ENCODE measurements at places on chromosomes 12 and 14. TPM values are rescaled to one million over a fixed set of nuclear protein-coding genes. Genes with fewer than 3 reads are reported as not detected.

EEF1AKMT3 gene
- total RNA-seq = 11.6 TPM

KRT83 gene
- not detected for total RNA-seq

SLC25A47 gene
- not detected for total RNA-seq

HOXC13 gene
- total RNA-seq = not detected

LALBA gene
- not detected for total RNA-seq

RITA1 gene
- 20.9 TPM for total RNA-seq

FBRSL1 gene
- total RNA-seq = 36.6 TPM

CALCOCO1 gene
- total RNA-seq = 85.2 TPM

DNA sequence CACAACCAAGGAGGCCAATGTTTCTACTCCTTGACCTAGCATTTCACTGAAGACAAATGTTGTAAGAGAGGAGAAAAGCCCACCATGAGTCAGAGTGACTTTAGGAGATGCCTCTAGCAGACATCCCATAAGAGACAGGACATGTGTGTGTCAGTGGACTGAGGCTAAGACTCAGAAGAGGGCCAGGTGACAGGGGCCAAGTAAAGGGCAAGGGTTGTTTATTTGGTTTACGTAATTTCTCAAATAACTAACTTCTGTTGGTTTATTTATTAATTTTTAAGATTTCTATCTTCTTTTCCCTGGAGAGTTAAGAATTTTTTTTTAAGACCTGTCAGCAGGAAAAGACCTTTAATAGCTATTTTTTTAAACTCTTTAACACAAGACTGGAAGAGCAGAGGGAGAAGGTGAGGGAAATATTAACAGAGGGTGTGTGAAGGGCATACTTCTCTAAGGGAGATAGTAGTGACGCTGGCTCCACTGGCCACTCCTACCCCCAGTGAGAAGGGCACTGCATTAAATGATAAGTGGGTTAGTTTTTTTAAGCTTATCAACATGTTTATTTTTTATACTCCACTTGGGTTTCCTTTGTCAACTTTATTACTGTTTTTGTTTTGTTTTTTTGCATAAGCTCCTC lies 3.4 kb downstream of the PNP start:
- no peak for DNase-seq
- no peak overlapping the region for H3K4me3 ChIP-seq
- no peak overlapping the region for H3K27ac ChIP-seq
- peaks cover 13% of the 10 kb centered on the region for H3K4me1 ChIP-seq

DNA sequence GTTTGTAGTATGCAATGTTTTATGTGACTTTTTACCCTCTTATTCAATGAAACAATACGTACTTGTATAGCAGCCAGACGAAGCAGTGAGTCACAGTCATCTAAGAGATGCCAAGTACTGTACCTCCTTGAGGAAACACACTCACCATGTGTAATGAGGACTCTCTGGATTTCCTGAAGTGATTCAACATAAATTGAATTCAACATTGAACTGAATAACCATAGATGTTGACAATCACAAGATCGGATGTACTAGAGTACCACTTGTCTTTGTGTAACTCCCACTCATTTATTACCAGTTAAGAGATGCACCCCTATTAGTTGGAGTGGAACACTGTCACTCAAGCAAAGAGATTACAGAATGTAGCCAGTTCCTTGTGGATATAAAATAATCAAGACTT lies 175.2 kb upstream of the HMGA2 start:
- H3K4me1 ChIP-seq = peaks cover 21% of the 10 kb centered on the region
- no peaks in the 10 kb centered on the region for H3K36me3 ChIP-seq
- H3K4me3 ChIP-seq = no peak overlapping the region
- peak overlapping the region; percentile 96 for H3K27ac ChIP-seq

- H3K4me1 ChIP-seq = peaks cover 48% of the 10 kb centered on the region
- no peak for DNase-seq
- peak overlapping the region; percentile 67 for H3K27ac ChIP-seq
- peak overlapping the region; percentile 83 for H3K4me3 ChIP-seq
Measured at GRCh38 chr12:122979001-122979907, 1.2 kb upstream of the ARL6IP4 start.

- H3K4me1 ChIP-seq = peaks cover 25% of the 10 kb centered on the region
- DNase-seq = peak; percentile 32
- H3K27me3 ChIP-seq = no peaks in the 10 kb centered on the region
- peak within 1 kb of the TSS; percentile 70 for H3K4me3 ChIP-seq
- H3K36me3 ChIP-seq = no peaks in the 10 kb centered on the region
Measured at GRCh38 chr12:48817873-48818830, at the start of gene CACNB3. CACNB3 (plus strand) TSS chr12:48818496; CDS start chr12:48818930, 434 bp downstream.

GRCh38 chr12:90979951-90980350 lies 24.8 kb downstream of the EPYC start:
- DNase-seq = no peak
- no peak overlapping the region for H3K27ac ChIP-seq
- H3K4me3 ChIP-seq = no peak overlapping the region
- H3K36me3 ChIP-seq = no peaks in the 10 kb centered on the region

- no peak overlapping the region for H3K27ac ChIP-seq
- H3K27me3 ChIP-seq = no peaks in the 10 kb centered on the region
- no peak overlapping the region for H3K4me3 ChIP-seq
- H3K4me1 ChIP-seq = no peaks in the 10 kb centered on the region
- DNase-seq = no peak
- H3K36me3 ChIP-seq = no peaks in the 10 kb centered on the region
Measured at GRCh38 chr12:71010143-71010479, 89.6 kb upstream of the PTPRR start.

- no peak for DNase-seq
- H3K4me1 ChIP-seq = no peaks in the 10 kb centered on the region
- H3K27me3 ChIP-seq = peaks cover 35% of the 10 kb centered on the region
Measured at GRCh38 chr14:67515386-67516079, 17.6 kb upstream of the PLEKHH1 start.

- H3K27me3 ChIP-seq = peaks cover 40% of the 10 kb centered on the region
- H3K4me1 ChIP-seq = peaks cover 5% of the 10 kb centered on the region
- H3K4me3 ChIP-seq = no peak overlapping the region
- H3K27ac ChIP-seq = no peak overlapping the region
Measured at GRCh38 chr12:455821-456220, 3.9 kb upstream of the B4GALNT3 start.

GRCh38 chr12:113405694-113406093 lies 2.0 kb upstream of the SDS start:
- DNase-seq = no peak
- no peaks in the 10 kb centered on the region for H3K4me1 ChIP-seq
- no peaks in the 10 kb centered on the region for H3K27me3 ChIP-seq
- no peak overlapping the region for H3K27ac ChIP-seq
- no peaks in the 10 kb centered on the region for H3K36me3 ChIP-seq

DNA sequence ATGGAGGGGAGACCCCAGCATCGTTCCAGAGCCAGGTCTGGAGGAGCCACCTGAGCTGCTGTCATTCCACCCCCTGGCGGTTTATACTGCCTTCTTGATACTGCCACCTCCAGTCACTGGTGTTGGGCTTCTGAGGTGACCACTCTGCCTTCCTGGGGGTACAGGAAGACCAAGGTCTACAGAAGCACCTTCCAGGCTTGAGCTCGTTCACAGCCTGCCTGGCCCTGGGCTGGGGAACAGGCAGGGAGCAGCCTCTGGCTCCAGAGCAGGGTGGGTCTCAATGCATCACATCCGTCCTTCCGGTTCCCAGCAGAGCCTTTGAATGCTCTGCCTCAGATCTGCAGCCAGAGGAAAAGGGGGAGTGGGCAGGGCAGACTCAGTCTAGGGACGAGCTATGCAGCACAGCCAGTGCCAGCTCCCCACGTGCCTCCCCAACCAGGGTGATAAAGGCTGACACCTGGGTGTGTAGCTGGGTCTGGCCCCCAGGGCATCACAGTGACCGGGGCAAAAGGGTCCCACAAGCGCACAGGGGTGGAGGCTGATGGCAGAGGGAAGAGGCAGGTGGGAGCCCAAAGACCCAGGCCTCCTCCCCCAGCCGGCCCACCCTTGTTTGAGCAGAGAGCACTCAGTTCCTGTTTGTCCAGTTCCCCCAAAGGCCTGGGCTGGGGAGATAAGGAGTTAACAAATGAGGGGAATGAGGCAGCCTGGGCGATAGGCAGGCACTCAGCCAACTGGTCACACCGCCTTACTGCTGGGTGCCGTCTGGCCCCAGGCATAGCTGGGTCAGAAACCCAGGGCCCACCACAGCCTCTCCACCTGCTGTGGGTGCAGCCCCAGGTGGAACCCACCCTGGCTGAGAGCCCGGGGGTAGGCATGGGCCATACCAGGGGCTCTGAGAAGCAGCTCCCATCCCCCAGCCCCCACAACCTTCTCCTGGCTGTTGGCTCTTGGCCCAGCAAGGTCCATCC lies 17.1 kb downstream of the DEGS2 start:
- DNase-seq = no peak
- H3K4me1 ChIP-seq = no peaks in the 10 kb centered on the region
- H3K4me3 ChIP-seq = no peak overlapping the region
- H3K27me3 ChIP-seq = no peaks in the 10 kb centered on the region
- no peak overlapping the region for H3K27ac ChIP-seq

DNA sequence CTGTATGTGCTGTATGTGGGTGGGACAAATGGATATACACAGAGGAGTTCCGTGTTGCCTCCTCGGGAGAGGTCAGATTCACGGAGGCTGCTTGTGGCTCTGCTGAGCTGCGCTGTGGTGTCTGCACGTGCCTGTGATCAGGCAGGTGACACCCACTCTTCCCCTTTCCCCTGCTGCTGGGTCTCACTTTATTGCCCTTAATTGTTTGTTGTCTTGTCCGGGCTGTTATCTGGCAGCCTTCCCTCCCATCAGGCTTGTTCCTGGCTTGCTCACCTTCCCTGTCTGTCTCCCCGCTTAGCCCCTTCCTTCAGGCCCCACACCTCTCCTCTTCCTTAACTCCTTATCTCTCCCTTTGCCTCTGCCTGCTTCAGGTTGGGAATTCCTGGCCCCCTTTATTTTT lies 13.5 kb downstream of the WNT5B start:
- DNase-seq = no peak
- no peak overlapping the region for H3K27ac ChIP-seq
- H3K36me3 ChIP-seq = peaks cover 7% of the 10 kb centered on the region
- H3K4me1 ChIP-seq = peaks cover 12% of the 10 kb centered on the region
- no peaks in the 10 kb centered on the region for H3K27me3 ChIP-seq
- H3K4me3 ChIP-seq = no peak overlapping the region

- H3K4me1 ChIP-seq = peaks cover 53% of the 10 kb centered on the region
- peak; percentile 95 for DNase-seq
- no peaks in the 10 kb centered on the region for H3K27me3 ChIP-seq
- peak overlapping the region; percentile 97 for H3K4me3 ChIP-seq
Measured at GRCh38 chr12:52949413-52950331, 754 bp downstream of the KRT18 start.

DNA sequence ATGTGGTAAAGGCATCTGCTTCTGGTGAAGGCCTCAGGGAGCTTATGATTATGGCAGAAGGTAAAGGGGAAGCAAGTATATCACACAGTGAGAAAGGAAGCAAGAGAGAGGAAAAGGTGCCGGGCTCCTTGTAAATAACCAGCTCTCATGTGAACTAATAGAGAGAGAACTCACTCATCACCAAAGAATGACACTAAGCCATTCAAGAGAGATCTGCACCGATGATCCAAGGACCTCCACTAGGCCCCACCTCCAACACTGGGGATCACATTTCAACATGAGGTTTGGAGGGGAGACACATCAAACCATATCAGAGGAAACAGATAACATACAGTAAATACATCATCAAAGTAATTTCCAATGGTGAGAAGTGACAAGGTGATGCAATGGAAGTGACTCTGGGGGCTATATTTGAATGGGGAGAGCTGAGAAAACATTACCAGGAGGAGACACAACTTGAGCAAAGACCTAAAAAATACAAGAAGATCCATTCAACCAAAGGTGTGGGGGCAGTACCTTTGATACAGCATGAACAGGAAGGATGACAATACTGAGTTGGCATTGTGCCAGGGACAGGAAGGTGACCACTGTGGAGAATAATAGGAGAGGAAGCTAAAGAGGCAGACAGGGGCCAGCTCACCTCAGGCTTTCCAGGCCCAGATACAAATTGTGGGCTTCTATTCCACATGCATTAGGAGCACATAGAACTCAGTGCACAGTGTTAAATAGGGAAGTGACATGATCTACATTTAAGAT lies 134.4 kb upstream of the GRIP1 start:
- no peaks in the 10 kb centered on the region for H3K4me1 ChIP-seq
- no peaks in the 10 kb centered on the region for H3K27me3 ChIP-seq
- no peaks in the 10 kb centered on the region for H3K36me3 ChIP-seq
- no peak overlapping the region for H3K4me3 ChIP-seq
- no peak overlapping the region for H3K27ac ChIP-seq
- no peak for DNase-seq

GRCh38 chr12:54251667-54252284 lies 28.1 kb downstream of the CBX5 start:
- no peaks in the 10 kb centered on the region for H3K4me1 ChIP-seq
- H3K4me3 ChIP-seq = no peak overlapping the region
- H3K27ac ChIP-seq = no peak overlapping the region
- H3K36me3 ChIP-seq = peaks cover 43% of the 10 kb centered on the region

DNA sequence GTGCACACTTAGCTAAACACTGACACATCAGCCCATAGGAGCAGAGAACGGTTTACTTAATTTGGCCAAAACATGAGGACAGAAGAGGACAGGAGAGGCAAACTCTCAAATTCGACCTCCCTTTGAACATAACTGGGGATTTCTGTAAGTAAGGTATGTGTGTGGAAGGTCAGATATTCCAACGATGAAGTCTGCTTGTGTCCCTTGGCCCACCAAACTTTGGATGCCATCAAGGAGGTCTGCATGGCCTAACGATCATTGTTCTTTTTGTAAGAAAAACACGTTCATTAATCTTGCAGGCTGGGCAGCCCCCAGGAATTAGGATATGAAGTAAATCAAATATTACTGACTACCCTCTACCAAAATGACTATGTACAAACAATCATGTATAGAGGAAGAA lies 908.5 kb upstream of the ATXN7L3B start:
- H3K36me3 ChIP-seq = no peaks in the 10 kb centered on the region
- H3K27ac ChIP-seq = no peak overlapping the region
- H3K4me1 ChIP-seq = no peaks in the 10 kb centered on the region
- no peaks in the 10 kb centered on the region for H3K27me3 ChIP-seq

- DNase-seq = no peak
- H3K27me3 ChIP-seq = no peaks in the 10 kb centered on the region
- no peak overlapping the region for H3K4me3 ChIP-seq
- no peaks in the 10 kb centered on the region for H3K36me3 ChIP-seq
- no peaks in the 10 kb centered on the region for H3K4me1 ChIP-seq
Measured at GRCh38 chr12:51156245-51156765, 16.6 kb downstream of the TFCP2 start.

DNA sequence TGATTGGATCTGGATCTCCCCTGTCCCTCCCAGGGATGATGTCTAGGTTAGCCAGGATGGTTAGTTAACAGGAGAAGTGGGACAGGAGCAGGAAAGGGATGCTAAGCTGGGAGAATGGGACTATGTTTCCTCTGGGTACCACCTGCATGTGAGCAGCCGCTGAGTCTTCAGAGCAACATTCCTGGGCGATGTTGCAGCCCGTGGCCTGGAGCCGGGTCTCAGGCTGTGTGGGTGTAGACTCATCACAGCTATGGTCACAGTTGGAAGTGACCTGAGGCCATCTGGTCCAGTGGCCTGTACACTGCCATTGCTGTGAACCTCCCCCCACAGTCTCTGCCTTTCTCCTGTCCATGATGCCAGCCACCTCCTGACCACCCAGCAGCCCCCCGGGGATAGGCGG lies 422.6 kb downstream of the DPF3 start:
- H3K4me3 ChIP-seq = no peak overlapping the region
- H3K36me3 ChIP-seq = no peaks in the 10 kb centered on the region
- DNase-seq = no peak
- H3K27me3 ChIP-seq = peaks cover 3% of the 10 kb centered on the region

- H3K4me1 ChIP-seq = peaks cover 18% of the 10 kb centered on the region
- H3K27ac ChIP-seq = no peak overlapping the region
Measured at GRCh38 chr12:123950476-123951349, 21.9 kb downstream of the CCDC92 start.
